Stimulated activated CD4-positive, alpha-beta T cell treated with anti-CD3 and anti-CD28 coated beads, Interleukin-12 subunit alpha, Interleukin-12 subunit beta, amount 100 ng/mL, for 24 hours (primary cell): ENCODE measurements at places on chromosomes 7 and 10.

DNA sequence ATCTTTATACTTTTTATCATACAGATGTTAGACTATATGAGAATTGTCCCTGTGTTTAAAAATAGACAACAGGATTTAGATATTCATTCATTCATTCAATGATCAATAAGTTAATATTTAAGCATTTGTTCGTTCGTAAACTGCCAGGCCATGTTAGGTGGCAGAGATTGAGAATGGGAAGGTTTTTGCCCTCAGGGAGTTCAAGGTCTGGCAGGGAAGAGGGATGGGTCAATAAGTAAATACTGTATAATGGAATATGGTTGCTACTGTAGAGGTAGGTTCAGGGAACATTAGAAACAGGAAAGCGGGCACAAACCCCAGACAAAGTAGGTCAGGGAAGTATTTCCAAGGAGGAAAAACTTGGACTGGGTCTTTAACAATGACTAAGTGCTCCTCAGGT is 64.6 kb downstream of the SEM1 start:
- no peak for DNase-seq

- DNase-seq: no peak
Observed at GRCh38 chr7:20561466-20561865, 54.0 kb upstream of the ABCB5 start.

GRCh38 chr7:128666200-128666599 is 5.9 kb upstream of the GARIN1A start:
- no peak for DNase-seq

DNA sequence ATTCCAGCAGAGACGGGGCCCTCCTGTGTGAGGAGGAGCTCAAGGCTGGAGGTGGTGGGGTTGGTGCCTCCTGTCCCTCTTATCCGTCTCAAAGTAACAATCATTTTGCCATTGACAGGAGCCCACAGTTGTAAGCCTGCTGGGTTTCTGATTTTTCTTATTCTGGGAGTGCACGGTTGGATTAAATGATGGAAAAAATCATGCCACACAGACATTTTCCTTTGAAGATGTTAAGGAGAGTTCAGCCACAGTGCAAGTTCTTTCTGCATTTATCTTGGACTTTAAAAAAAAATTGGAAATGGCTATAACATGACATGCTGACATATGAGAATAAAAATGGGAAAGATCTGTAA is 8.4 kb upstream of the LYZL1 start:
- DNase-seq: no peak

DNA sequence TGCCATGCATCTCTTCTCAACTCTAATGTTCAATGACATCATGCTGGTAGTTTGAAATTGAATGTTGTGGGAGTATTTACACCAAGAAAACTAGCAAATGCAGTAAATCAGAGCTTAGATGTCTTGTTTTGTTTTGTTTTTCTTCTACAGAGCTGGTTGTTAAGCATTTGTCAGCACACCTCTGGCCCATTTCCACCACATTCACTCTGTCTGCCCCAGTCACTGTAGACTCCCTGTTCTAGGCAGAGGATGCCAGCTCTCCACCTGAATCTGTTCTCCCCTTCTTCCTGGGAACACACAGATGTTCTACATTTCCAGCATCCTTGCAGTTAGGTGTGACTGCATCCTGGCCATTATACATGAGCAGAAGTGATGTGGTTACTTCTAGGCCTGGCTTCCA is 4.1 kb upstream of the ARHGAP22 start:
- DNase-seq: no peak

- no peak for DNase-seq
Observed at GRCh38 chr10:131444286-131444685, 132.8 kb upstream of the TCERG1L start.

DNA sequence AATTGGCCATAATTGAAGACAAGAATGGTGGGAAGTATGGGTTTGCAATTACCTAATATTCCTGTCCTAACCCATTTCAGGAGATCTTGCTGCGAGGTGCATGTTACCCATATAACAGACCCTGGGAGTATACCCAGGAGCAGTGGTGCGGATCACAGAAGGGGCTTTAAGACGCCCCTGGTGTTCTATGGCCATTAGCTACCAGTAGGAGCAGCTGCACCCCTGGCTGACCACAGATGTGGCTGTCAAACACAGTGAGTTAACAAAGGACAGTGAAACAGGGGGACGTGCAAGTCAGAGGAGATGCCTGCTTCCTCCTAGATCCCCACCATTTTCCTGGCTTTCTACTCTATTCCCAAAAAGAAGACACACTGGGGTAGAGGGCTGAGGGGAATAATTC is 25.2 kb downstream of the AOC1 start:
- DNase-seq: no peak

DNA sequence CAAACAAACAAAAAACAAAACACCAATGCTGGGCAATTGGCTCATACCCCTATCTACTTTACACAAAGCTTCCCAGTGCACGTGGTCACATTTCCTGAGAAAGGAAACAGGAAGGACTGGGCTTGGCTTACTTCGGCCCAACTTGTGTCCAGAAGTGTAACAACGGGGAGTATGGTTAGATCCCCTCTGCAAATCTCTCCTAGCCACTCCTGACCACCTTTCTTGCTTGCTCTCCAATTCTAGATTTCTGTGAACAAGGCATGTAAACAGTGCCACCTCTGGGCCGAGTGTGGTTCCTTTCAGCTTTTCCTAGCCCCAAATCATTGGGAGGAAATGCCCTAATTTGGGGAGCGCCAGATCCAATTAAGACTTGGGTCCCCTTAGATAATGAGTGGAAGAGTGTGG is 21.0 kb upstream of the FRAT2 start:
- DNase-seq: no peak

DNA sequence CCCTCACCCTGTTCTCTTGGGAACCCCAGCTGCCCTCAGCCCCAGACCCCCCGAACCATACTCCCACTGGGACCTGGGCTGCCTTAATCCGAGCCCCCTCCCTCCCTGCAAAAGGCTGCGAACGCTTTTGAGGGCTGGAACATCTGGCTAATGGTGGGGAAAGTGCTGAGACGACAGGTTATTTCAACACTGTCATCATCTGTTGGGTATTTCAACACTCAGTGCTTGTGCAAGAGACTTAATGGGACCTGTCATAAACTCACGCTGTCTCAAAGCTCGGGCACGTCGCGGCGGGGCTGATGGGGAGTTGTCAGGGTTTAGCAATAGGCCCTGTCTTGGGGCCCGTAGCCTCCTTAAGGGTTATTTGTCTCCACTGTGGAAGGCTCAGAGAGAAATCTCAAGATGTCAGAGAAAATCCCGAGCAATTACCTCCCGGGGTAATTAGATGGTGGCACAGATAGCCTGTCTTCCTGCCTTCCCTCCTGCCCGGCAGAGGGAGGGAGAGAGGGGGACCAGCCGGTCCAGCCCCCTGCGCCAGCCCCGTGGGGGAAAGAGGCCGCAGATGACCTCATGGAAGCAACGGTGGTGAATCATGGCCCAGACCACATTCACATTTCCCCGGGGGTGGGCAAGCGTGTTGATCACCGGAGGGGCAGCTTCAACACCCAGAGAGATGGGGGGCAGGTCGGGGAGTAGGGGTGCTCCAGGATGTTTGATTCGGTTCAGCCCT is 88.7 kb upstream of the MYL10 start:
- no peak for DNase-seq

GRCh38 chr7:126483972-126484371 is 768.8 kb downstream of the GRM8 start:
- no peak for DNase-seq

GRCh38 chr7:120654241-120654640 is 203.7 kb downstream of the TSPAN12 start:
- no peak for DNase-seq

- DNase-seq: no peak
Observed at GRCh38 chr7:95867309-95867708, 95.0 kb downstream of the DYNC1I1 start.

- DNase-seq: no peak
Observed at GRCh38 chr10:132865171-132865631, 77.2 kb downstream of the CFAP46 start.

DNA sequence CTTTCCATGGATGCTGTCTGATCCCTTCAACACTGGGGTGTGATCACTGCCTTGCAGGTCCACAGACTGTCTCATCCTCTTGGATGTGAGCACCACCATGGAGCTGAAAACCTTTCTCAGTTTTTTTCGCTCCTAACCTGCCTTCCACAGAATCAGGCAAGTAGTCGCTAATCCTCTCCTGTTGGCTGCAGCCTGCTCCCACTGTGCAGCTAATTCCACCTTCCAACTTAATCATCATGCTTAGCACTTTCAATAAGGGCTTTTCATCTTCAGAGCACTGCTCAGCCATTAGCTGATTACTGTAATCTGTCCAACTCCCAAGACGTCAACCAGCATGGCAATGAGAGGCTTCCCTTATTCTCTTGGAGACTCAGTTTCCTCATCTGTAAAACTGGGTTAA is 15.1 kb upstream of the CDH23 start:
- no peak for DNase-seq

GRCh38 chr7:83648464-83649241 is at the start of gene SEMA3E:
Gene SEMA3E, minus strand, starts transcription at chr7:83649139.
- DNase-seq: no peak

- no peak for DNase-seq
Observed at GRCh38 chr7:91293840-91294239, 29.6 kb downstream of the FZD1 start.

DNA sequence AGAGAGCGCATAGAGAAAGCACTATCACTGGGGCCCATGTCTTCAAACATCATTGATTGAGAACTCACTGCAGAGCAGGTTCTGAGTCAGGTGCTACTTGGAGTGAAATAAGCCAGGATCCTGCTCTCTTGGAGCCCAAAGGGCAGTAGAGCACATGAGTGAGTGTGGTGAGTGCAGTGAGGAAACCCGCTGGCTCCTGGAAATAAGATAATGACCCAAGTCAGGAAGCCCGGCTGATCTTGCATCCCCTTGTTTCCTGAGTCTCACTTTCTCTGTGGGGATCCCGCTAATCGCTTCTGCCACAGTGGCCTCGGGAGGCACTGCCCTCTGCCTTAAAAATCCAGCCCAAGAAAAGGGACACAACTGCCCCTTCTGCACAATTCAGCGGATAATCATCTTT is 7.1 kb upstream of the FAM107B start:
- no peak for DNase-seq

GRCh38 chr7:118839515-118839914 is 615.0 kb downstream of the ANKRD7 start:
- DNase-seq: no peak

DNA sequence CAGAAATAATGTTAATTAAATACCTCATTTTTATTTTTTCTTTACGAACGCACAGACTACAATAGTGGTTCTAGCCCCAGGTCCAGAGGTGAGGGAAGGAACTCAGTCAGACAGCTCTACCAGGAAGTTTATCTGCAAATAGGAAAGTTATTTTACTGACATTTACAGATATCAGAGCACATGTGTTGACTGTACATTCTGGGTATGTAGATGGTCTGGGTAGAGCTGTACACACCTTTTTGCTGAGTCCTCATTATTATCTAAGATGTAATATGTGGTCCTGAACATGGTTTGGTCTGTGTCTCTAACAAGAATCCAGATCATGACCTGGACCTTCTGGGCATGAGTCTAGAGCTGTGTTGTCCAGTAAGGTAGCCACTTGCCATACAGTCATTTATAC is 74.6 kb upstream of the KIF5B start:
- DNase-seq: no peak

DNA sequence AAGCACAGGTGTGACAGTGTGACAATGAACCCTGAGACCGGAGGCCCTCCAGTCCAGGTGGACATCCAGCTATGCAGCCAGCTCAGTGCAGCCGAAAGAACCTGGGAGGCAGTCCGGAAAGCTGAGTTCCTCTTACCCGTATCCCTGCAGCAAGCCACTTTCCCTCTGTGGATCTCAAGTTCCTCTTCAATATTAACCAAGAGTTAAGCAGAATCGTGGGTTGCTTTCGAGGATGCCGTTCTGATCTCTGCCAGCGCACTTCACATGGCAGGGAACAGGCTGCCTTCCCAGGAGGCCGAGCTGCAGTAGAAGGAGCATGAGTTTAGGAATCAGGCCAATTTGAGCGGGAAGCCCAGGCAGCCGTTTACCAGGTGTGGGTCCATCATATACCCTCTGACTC is 591.6 kb downstream of the SDK1 start:
- no peak for DNase-seq

- no peak for DNase-seq
Observed at GRCh38 chr7:23746629-23747028, 36.6 kb downstream of the STK31 start.
